ENCODE measurements at places on chromosomes 2 and 18. TPM values are rescaled to one million over a fixed set of nuclear protein-coding genes. Genes with fewer than 3 reads are reported as not detected.

GATA6 gene
- 17.6 TPM for total RNA-seq

MARS2 gene
- total RNA-seq: 5.8 TPM

DNA sequence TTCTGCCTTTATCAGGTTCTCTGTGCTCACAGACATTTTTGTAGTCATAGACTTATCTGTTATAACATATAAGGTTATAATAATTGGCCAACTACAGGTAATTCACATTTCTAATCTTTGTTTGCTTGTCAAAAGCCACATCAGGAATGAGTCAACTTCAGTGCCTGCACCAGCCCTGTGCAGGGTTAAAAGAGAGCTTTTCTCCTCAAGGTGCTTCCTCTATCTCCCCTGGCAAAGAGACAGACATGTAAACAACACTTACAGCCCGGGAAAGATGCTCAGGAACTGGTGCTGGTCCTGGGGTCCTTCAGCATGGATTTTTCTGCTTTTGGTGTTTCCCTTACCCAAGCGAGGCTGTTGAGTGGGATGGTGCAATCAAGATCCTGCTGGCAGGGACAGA lies 7.7 kb upstream of the EHD3 start:
- no peaks in the 10 kb centered on the region for H3K36me3 ChIP-seq
- H3K27me3 ChIP-seq: peaks cover 18% of the 10 kb centered on the region
- no peak for DNase-seq
- no peaks in the 10 kb centered on the region for H3K4me1 ChIP-seq
- no peak overlapping the region for H3K27ac ChIP-seq

GRCh38 chr2:10258326-10258725 lies 44.4 kb upstream of the HPCAL1 start:
- no peak overlapping the region for H3K4me3 ChIP-seq
- H3K36me3 ChIP-seq: no peaks in the 10 kb centered on the region
- DNase-seq: no peak
- no peak overlapping the region for H3K27ac ChIP-seq
- H3K27me3 ChIP-seq: no peaks in the 10 kb centered on the region
- H3K4me1 ChIP-seq: no peaks in the 10 kb centered on the region

- no peaks in the 10 kb centered on the region for H3K27me3 ChIP-seq
- no peak overlapping the region for H3K27ac ChIP-seq
- H3K36me3 ChIP-seq: no peaks in the 10 kb centered on the region
- H3K4me3 ChIP-seq: no peak overlapping the region
Measured at GRCh38 chr18:76975577-76976110, 153.3 kb downstream of the ZNF236 start.

DNA sequence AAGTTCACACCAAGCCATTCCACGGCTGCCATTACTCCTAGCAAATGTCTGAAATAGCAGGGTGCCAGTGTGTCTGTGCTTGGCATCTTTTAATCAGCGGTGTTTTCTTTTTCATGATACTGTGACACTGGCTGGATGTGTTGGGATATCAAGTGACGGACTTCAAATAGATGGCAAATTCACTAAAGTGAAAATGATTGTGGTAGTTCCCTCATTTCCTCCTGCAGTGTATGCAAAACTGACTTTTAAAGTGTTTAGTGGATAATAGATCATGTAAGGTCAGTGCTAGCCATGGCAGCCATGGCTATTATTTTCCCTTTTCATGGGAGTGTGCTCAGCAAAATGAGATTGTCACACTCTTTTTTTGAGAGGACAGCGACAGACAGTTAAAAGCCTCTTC lies 261.5 kb upstream of the SIX3 start:
- no peaks in the 10 kb centered on the region for H3K27me3 ChIP-seq
- no peaks in the 10 kb centered on the region for H3K36me3 ChIP-seq
- DNase-seq: no peak
- H3K4me1 ChIP-seq: no peaks in the 10 kb centered on the region
- no peak overlapping the region for H3K27ac ChIP-seq

All from GM23248 (cell line).